ENCODE measurements at places on chromosomes 5 and 9. TPM values are rescaled to one million over a fixed set of nuclear protein-coding genes. Genes with fewer than 3 reads are reported as not detected.

The MZB1 gene
- 1.3 TPM for total RNA-seq

DNA sequence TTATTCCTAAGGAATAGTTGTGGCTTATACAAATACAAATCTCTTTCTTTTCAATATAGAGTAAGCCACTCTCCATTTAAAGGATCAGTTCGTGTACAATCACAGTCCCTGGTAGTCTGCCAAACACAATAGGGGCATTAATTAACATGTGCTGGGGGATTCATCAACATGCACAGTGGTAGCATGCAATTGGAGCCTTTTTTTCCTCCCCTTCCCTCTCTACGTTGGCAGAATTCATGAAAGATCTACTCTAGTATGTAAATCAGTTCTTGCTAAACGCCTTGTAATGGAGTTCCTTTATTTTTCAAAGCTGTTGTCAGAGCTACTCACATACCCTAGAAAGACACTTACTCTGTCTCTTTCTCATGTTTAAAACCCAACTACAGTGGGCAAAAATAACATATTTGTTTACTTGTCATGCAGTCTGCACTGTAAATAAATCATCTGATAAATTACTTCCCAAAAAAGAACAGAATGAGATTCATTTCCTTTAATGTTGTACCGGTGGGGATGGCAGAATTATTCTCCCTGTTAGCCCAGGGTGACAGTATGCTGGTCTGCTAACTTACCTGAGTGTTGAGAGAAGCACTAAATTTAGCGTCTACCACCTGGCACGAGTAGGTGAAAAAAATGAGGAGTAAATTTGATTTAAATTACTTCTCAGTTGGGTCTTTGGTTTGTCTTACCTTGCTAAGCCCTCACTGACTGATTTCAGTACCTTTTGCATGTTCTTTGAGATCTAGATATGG lies 341.5 kb upstream of the CCNH start:
- H3K27ac ChIP-seq: no peak overlapping the region
- DNase-seq: no peak
- H3K36me3 ChIP-seq: no peaks in the 10 kb centered on the region

GRCh38 chr5:35136386-35136785 lies 88.6 kb upstream of the AGXT2 start:
- H3K27ac ChIP-seq: no peak overlapping the region
- H3K4me1 ChIP-seq: no peaks in the 10 kb centered on the region
- no peak for DNase-seq
- no peak overlapping the region for H3K4me3 ChIP-seq

DNA sequence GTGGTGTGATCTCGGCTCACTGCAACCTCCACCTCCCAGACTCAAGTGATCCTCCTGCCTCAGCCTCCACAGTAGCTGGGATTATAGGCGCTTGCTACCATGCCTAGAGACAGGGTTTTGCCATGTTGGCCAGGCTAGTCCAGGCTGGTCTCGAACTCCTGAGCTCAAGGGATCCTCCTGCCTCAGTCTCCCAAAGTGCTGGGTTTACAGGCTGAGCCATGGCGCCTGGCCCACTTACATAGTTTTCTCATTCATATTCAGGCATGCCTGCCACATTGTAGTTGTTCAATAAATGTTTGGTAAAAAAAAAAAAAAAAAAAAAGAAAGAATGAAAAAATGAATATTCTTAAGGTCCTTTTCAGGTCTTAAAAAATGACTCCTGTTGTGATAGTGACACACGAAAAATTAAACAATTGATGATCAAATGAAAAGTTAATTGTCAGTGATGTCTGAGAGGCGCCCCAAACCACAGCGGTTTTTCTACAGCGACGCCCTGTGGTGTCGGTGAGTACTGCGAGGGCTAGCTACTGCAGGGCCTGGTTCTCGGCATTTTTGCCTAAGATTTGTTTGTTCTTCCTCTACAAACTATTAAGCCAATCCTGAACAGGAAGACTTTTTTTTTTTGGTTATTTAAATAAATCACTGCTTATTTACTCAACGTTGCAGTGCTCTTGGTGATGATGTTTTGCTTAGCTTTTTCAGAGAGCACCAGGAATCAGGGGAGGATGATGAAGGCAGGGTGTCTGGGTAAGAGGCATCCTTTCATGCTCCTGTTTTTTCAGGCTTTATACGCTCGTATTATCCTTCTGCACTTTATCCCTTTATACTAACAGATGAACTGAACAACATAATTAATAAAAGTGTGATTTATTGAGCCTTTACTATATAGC lies 67.0 kb upstream of the DPYSL3 start:
- peaks cover 6% of the 10 kb centered on the region for H3K4me1 ChIP-seq
- H3K4me3 ChIP-seq: no peak overlapping the region
- no peaks in the 10 kb centered on the region for H3K36me3 ChIP-seq

DNA sequence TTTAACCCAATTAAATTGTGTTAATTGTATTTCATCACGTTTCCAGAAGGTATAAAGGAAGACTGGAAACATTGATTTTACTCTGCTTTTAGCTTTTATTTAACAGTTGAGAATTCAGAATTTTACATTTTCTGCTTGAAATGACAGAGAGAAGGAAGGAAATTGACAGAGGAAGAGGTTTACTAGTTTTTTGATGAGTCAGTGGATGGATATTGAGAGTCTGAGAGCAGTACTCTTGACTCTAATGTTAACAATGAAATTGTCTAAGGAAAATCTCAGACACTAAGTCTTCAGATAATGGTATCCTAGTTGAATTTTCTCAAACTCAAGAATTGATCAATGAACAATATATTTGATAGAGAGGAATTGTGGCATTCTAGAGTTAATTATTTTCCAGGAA lies 60.6 kb downstream of the IPO11 start:
- H3K27me3 ChIP-seq: no peaks in the 10 kb centered on the region
- H3K36me3 ChIP-seq: no peaks in the 10 kb centered on the region
- no peak overlapping the region for H3K27ac ChIP-seq
- no peaks in the 10 kb centered on the region for H3K4me1 ChIP-seq
- H3K4me3 ChIP-seq: no peak overlapping the region

- no peak overlapping the region for H3K27ac ChIP-seq
- no peak overlapping the region for H3K4me3 ChIP-seq
- no peaks in the 10 kb centered on the region for H3K27me3 ChIP-seq
- no peaks in the 10 kb centered on the region for H3K4me1 ChIP-seq
- DNase-seq: no peak
Measured at GRCh38 chr9:117435630-117436261, 20.9 kb upstream of the ASTN2 start.
